ENCODE measurements at places on chromosomes 4 and X. TPM values are rescaled to one million over a fixed set of nuclear protein-coding genes. Genes with fewer than 3 reads are reported as not detected.

The PASD1 gene
- not detected for total RNA-seq

The IBSP gene
- total RNA-seq: not detected

- DNase-seq: no peak
Measured at GRCh38 chr4:152684007-152684406, 4.2 kb upstream of the TMEM154 start.

DNA sequence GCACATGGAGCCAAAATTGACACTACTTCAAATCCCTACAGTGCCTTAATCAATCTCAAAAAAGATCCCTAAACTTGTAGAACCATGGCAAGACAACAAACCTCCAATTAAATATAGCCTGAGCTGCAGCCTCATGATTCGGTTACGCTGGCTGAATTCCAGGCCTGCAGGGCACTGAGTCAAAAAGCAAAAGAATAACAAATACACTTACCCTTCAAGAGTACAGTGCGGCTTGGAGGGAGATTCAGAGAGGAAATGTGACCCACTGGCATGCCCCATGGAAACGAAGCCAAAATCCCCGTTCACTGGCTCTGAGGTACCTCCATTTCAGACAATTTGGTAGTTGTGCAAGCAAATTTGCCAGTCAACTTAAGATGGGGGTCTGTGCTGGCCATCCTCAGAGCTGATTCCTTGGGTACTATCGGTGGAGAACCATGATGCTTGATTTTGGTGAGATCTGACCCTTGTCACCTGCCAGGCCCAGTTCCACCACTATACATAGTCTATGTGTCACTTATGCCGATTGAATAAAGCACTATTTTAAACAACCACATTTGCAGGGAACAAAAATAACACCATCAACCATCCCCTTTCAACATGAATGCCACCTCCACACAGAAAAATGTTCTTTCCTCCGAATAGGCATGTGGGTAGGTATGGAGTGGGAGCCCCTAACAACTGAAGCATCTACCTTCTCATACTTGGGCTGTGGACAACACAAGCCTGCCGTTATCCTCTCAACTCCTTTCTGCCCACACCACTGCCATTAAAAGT, 2.1 kb downstream of the C4orf54 start:
- DNase-seq: no peak

- no peak for DNase-seq
Measured at GRCh38 chr4:121304893-121305292, 75.9 kb downstream of the QRFPR start.

DNA sequence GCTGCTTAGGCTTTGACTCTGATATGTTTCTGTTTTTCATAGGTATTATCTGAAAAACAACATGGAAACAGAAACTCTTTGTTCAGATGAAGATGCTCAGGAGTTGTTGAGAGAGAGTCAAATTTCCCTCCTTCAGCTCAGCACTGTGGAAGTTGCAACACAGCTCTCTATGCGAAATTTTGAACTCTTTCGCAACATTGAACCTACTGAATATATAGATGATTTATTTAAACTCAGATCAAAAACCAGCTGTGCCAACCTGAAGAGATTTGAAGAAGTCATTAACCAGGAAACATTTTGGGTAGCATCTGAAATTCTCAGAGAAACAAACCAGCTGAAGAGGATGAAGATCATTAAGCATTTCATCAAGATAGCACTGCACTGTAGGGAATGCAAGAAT, 238.6 kb downstream of the RAPGEF2 start:
- DNase-seq: no peak

DNA sequence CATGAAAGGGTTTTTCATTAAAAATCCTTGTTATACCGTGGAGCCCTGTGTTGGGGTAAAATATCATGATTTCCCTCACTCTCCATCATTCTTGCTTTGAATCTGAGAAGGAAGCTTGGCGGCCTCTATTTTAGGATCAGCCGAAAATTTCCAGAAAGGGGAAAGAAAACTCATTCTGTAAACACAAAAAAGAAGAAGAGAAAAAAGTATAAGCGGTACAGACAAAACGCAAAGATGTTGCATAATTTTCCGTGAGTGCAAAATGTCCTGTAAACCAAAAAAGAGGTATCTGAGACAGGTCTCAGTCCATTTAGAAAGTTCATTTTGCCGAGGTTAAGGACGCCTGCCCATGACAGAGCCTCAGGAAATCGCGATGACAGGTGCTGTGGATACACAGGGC, 5.3 kb downstream of the CSF2RA start:
- no peak for DNase-seq
